ENCODE measurements at places on chromosomes 13 and 19.

- DNase-seq = no peak
These were observed 73.9 kb upstream of the GJB6 start for GRCh38 chr13:20306039-20306438.

GRCh38 chr13:23392313-23392712 is 41.2 kb downstream of the SACS start:
- DNase-seq = no peak

- no peak for DNase-seq
These were observed 39.3 kb upstream of the GPR183 start for GRCh38 chr13:99346335-99347042.

DNA sequence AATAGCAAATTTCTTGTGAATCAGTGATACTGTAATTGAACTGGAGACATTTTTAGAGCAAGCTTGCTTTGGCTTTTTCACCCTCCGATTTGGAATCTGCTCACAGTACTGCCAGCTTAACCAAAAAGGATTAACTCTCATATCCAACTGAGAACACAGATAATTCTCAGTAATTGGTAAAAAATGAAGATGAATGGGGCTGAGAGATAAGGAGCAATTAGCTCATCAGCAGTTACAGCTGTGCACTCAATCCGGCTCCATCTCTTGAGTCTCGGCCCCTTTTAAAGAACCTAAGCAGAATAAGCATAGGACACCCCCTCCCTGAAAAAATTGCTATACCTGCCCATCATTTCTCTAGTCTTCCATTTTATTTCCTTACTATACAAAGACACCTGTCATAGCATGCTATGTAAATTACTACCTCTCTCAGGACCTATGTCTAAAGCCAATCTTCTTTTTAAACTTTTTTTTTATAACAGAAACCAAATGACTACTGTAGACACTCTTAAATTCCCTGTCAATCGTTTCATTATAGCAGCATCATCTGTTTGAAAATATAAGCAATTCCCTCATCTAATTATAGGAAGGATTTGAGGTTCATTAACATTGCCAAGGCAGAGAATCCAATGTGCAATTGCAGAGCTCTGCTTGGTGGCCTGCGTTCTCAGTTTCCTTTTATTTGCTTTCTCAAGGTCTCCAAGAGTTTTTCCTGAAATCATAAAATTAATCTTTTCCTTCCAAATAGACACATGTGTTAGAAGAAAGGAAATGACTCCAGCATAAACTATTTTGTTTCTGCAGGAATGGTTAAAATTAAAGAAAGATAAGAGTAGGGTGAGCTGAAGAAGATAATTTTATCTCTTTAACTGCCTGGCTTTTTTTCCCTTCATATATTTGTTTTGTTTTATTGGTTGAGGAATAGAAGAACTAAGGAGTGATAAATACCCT is 242.1 kb downstream of the DACH1 start:
- DNase-seq = no peak

DNA sequence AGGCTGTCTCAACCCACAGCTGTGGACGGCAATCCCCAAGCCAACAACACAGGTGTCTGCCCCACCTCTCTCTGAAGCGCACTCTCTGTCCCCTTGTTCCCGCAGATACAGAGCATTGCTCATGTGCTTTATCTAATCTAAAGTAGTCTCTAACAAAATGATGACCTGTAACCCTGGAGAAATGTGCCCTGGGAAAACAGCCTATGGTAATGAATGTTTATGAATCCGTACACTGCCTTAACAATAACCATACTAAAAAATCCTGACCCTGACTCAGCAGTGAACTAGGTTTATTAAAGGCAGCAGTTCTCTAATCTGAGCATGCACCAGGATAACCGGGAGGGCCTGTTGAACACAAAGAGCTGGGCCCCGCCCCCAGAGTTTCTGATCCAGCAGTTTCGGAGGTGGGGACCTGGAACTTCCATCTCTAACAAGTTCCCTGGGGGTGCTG is 50.7 kb upstream of the SLC15A1 start:
- no peak for DNase-seq

DNA sequence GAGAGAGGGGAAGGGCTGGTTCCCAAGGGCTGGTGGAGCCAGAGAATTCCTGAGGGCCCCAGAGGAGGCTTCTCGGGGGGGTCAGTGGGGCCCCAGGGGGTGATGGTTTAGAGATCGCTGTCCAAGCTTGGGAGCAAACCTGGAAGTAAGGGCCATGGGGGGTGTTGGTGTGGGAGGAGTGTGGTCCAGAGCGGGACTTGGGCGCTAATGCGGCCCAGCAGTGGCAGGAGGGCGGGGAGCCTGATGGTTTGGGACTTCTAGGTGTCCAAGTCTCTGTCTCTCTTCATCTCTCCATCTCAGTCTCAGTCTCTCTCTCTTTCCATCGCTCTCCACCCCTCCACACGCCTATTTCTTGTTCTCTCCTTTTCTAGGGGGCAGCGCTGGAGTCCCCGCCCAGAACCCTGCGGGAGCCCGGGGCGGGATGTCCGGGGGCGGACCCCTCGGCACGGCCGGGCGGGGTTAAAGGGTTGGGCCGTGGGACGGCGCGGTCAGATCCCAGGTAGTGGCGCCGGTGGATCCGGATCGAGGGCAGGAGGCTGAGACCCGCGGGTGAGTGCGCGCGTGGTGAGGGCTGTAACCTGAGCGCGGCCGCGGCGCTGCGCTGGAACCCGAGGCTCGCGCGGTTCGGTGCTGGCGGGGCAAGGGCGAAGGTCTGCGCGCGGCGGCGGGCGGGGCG is at the start of gene CYP4F22:
CYP4F22 (plus strand) TSS at position 491 of the 676 bp plus-strand sequence. CDS start 16,812 bp downstream, outside the sequence.
- no peak for DNase-seq

- DNase-seq = no peak
These were observed 25.3 kb downstream of the COG3 start for GRCh38 chr13:45490068-45490467.

DNA sequence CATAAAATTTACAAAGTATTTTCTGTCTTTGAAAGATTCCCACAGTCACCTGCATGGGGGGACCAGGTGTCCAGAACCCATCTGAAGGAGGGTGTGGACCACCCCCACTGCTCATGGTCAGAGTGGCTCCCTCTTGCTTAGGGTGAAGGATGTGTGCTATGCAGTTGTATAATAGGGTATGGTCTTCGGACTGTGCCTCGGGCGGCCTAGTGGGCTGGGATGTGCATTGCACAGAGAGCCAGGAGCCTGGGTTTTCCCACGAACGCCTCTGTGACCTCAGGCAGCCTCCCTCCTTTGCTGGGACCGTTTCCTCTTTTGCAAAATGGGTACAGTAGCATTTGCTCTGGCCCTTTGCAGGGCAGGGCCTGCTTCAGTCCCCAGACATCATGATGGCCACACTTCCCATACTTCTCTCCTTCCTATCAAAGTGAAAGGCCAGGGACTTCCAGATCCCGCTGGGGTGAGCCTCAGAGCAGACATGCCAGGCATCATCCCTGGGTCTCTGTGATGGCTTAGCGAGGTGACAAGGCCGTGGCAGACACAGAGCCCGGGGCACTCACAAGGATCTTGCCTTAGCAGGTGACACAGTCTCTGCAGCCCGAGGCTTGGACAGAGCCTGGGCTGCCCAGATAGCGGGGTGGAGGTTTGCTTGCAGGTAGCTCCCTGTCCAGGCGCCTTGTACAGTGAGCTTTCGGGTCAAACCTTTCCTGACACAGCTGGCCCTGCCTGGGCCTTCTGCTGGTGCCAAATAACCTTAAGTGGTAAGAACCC is 59.4 kb upstream of the ZNF536 start:
- DNase-seq = no peak

GRCh38 chr13:111855191-111855590 is 211.8 kb upstream of the SOX1 start:
- no peak for DNase-seq

GRCh38 chr13:30276178-30276577 is 31.2 kb downstream of the KATNAL1 start:
- no peak for DNase-seq

DNA sequence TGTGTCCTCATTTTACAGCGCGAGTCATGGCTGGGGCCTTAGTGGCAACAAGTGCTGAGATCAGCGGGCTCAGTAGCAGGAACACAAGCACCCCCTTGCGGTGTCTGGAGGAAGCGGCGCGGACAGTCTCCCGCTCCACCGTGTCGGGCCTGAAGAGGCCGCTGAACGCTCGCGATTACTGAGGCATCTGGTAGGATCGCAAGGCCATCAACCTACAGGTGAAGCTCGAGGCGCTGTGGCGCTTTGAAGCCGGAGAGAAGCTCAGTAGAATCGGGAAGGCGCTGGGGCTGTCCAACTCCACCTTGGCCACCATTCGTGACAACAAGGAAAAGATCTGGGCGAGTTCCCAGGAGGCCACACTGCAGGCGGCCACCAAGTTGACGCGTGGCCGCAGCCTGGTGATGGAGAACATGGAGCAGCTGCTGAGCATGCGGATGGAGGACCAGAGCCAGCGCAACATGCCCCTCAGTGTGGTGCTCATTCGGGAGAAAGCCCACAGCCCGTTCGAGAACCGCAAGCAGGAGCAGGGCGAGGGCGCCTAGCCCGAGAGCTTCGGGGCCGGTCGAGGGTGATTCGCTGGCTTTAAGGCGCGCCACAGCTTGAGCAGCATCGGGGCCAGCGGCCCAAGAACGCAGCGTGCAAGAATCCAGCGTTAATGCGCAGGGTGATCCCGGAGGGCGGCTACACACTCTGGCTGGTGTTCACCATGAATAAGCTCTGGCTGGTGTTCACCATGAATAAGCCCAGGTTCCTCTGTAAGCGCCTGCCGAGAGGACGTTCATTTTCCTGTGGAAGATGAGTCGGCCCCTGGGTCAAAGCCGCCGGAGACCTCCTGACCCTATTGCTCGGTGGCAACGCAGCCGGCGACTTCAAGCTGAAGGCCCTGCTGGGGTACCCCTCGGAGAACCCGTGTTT is 8.3 kb upstream of the MZF1 start:
- peak; percentile 96 for DNase-seq

- no peak for DNase-seq
These were observed 1.8 kb downstream of the TMEM259 start for GRCh38 chr19:1018932-1019615.

GRCh38 chr13:114054264-114054663 is 78.2 kb downstream of the RASA3 start:
- DNase-seq = no peak

GRCh38 chr13:111508902-111509509 is 188.6 kb downstream of the TEX29 start:
- DNase-seq = no peak

GRCh38 chr13:22929381-22930126 is 251.2 kb upstream of the SGCG start:
- DNase-seq = no peak

GRCh38 chr13:24784319-24784718 is 20.4 kb downstream of the RNF17 start:
- no peak for DNase-seq

DNA sequence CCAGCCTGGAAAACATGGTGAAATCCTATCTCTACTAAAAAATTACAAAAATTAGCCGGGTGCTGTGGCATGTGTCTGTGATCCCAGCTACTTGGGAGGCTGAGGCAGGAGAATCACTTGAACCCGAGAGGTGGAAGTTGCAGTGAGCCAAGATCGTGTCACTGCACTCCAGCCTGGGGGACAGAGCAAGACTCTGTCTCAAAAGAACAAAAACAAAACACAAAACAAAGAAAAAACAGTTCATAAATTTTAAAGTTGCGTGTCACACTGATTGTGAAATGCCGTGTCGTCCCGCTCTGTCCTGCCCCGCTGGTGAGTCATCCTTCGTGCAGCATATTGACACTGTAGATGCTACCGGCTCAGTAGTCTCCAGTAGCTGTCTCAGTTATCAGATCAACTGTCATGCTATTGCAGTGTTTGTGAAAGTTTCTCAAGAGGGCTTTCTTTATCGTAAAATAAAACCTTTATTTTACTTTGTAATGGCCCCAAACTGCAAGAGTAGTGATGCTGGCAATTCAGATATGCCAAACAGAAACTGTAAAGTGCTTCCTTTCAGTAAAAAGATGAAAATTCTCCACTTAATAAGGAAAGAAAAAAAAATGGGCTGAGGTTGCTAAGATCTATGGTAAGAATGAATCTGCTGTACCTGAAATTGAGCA is 36.4 kb upstream of the IGFL1 start:
- DNase-seq = no peak

- no peak for DNase-seq
These were observed 269.1 kb downstream of the NDFIP2 start for GRCh38 chr13:79749984-79750551.

GRCh38 chr13:37594550-37594949 is 4.0 kb downstream of the POSTN start:
- no peak for DNase-seq

DNA sequence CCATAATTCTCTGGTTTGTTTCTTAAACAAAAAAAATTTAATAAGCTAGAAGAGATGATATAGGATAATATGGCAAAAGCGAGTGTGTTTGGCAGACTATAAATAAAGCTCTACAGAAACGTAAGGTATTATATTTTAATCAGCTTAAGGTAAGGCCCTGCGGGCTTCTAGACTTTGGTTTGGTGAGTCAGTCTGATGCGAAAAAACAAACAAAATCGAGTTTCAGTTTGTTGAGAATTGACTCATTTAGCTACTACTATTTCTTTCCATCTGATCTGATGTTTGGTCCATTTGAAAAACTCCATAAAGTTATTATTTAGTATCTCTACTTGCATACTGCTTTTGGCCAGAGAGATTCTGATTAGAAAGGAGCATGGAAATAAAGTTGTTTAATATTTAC is 138.0 kb downstream of the MIPEP start:
- no peak for DNase-seq

DNA sequence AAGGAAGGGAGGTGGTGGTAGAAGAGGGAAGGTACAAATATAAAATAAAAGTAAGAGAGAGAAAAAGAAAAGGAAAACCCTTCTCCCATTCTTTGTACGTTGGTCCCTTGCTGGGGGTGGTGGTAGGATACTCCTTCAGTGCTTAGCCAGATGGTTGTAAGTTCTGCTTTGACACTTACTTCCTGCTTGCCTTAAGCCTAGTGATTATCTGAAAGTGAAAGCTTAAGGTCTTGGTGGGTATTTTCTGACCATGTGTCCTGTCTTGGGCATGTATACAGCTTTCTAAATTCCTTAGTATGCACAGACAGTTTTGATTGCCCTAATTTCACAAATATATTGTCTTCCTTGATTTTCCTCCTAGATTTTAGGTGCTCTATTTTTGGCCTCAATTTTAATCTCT is 314.8 kb downstream of the PCDH17 start:
- no peak for DNase-seq

DNA sequence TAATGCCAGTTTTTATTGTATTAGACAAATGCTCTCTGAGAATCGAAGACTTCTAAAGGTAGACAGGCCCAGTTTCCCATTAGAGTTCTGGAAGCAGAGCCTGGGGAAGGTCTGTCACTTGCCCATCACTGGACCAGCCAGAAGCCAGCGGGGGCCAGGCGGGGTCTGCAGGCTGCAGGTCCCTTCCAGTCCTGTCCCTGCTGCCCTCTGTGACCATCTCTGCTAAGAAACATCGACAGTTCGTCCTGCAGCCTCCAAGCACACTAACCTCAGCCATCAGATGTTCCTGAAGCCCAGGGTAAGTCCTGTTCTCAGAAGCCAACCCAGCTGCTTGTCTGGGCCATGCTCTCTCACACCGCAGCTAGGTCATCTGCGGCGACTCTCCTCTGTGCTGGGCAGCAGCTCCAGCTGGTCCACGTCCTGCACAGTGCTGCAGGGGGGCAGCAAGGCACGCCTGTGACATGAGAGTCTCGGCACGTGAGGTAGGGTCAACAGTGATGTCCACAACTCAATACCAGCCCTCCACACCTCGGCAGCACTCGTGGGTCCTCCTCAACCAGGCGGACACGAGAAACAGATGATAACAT is 2.9 kb upstream of the ADPRHL1 start:
- DNase-seq = no peak
